ENCODE measurements at places on chromosomes 1 and 21.

- no peak for DNase-seq
These were observed 506.8 kb upstream of the CAMK1G start for GRCh38 chr1:209076688-209077087.

- no peak for DNase-seq
These were observed 11.6 kb upstream of the CLSTN1 start for GRCh38 chr1:9835404-9835757.

GRCh38 chr1:40162753-40163441, 1.7 kb downstream of the RLF start:
- no peak for DNase-seq

- no peak for DNase-seq
These were observed 235.1 kb downstream of the KIF26B start for GRCh38 chr1:245389873-245390272.

- no peak for DNase-seq
These were observed 32.4 kb downstream of the MAPKAPK2 start for GRCh38 chr1:206716870-206717673.

- DNase-seq, result no peak
These were observed 6.2 kb downstream of the TNNT2 start for GRCh38 chr1:201371276-201371675.

DNA sequence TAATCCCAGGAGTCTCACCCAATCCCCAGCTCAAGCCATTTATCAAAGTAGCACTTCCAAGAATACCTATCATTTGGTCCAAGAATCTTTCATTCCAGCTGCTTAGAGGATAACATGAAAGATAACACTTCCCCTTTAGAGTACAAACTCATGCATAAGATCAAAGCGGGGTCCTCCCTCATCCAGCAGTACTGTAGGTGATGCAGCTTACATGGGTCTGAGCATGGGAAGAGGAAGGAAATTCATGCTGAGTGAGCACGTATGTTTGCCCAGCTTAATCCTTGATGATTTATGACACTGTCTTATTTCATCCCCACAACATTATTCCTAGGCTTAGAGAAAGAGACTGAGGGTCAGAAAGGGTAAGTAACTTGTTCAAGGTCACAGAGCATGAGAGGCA, 167.1 kb upstream of the GJB5 start:
- no peak for DNase-seq

DNA sequence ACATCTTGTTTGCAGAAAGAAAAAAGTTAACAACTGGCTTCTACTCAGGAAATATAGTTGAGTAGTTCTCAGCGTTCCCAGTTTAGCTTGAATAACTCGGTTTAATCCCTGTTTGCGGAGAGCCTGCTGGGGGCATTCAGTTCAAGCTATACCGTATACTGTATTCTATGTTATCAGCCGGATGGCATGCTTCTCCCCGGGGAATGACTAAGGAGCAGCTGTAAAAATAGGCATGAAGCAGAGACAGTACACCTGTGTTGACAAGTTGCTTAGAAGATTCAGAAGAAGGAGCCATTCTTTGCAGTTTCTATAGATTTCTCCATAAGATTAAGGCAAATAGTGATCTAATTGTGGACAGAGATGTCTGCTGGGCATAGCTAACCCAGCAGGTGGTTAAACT, 267.8 kb upstream of the NCAM2 start:
- DNase-seq, result no peak

DNA sequence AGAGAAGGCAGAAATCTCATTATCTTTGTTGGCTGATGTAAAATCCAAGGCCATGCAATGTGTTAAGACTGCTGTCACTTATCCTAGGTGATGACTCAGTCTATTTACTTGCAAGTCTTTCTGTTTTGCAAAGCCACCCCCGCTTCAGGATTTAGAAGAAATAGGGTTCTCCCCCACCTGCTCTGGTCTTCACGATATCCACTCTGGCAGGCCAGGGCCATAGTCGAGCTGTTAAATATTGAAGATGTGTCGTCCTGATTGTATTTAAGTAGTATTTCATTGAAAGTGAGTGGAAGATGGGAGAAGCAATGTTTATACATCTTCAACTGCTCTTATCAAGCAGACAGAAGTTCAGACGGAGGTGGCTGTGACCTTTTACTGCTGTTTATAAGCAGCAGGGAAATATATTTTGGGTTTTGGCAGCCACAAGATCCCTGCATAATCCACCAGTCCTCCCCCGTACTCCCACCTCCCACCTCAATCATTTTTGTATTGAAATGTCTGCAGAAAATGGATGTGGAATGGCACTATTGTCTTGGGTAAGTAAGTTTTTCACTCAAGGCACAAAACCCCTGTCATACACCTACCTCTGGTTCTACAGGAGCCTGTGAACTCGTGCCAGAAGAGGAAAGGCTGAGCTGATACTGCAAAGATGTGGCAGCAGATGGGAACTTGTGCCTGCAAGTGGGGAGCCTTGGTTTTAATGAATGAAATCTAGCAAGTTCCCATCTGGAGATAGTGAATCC, 117.4 kb downstream of the MRPS6 start:
- no peak for DNase-seq

DNA sequence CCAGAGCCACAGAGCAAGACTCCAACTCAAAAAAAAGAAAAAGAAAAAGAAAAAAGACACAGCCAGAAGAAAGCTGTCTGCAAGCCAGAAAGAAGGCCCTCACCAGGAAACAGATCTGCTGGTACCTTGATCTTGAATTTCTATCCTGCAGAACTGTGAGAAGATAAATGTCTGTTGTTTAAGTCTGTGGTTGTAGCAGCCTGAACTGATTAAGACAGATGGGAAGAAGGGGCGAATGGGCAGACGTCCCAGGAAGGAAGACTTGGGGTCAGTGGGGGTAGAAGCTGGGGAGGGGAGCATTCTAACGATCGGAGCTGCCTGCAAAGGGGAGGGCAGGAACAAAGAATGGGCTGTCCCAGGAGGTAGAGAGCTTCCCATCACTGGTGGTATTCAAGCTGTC, 6.3 kb downstream of the SLC2A7 start:
- no peak for DNase-seq

DNA sequence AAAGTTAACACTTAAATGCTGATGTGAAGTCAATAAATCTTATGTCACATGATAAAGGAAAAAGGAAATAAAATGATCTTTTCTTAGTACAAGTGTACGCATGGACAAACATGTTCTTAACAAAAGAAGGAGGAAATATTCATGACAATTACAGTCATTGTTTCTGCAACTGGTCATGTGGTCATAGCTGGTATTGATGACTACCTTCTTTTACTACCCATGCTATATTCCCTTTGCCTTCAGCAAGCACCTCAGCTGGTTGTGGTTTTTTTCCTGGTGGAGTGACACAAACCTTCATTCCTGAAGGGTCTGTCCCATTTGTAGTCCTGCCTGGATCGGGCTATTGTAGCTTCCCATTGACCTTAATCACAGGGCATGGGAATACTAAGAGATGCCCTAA, 23.4 kb upstream of the TSHB start:
- no peak for DNase-seq

DNA sequence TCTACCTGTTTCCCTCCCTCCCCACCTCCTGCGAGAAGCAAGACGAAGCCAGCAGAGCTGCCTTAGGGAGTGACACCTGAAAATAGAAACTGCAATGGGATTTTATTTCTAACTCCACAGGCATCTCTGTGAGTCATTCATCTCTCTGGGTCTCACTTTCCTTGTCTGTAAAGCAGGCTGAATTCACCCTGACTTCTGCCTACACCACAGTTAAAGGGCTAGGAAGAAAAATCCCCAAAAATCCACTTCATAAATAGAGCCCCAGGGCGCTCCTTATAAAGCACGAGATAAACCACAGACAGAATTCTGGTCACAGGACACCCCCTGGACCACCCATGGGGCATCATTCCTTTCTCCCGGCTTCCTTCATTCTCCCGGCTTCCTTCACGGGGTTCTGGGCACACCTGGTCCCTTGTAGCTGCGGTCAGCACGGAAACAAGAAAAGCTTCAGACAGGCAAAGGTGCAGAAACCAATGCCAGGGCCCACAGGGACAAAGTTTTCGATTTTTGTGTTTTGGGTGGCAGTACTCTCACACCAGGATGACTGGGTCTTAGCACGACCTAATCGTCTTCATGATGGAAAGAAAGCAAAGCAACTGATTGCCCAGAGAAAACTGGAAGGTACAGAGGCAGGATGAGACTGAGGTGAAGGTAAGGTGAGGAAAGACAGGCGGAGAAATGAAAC, 2.8 kb upstream of the H6PD start:
- no peak for DNase-seq

GRCh38 chr1:167128261-167129227, 34.7 kb downstream of the STYXL2 start:
- no peak for DNase-seq

DNA sequence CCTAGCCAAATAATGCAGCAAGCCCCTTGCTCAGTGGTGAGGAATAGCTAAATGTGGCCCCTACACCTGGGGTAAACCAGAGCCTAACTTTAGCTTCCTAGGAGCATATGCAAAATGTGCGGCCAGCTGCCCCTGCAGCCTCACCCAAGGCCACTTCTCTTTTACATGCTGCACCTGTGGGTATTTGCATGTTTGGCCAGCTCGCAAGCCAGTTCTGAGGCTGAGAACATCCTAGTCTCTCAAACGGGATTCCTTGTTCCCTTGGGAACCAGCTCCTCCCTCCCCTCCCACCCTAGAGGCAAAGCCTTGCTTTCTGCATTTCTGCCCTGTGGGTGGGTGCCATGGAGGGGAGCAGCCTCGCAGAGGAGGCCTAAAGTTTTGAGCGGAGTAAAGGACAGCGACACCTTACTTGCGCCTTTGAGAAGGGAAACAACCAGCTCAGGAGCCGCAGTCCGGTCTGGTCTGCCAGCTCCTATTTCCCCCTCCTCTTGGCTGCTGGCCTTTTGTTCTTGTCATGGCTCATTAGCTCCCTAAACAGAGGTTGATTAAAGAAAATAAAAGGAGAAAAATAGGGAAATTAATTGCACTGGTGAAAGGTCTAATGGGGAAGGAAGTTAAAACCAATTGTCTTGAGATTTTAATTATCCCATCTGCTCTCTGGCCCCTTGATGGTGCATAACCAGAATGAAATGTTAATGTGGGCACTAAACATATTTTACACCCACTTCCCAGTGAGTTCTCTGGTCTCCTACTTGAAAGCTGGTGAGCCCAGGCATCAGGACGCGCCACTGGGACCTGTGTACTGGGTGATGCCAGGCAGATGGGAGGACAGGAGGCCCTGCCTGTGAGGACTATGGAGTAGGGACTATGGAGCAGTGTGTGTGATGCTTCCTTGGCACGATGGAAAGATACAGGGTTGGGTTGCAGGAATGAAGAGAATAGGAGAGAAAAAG, 68.7 kb downstream of the TEX35 start:
- no peak for DNase-seq

DNA sequence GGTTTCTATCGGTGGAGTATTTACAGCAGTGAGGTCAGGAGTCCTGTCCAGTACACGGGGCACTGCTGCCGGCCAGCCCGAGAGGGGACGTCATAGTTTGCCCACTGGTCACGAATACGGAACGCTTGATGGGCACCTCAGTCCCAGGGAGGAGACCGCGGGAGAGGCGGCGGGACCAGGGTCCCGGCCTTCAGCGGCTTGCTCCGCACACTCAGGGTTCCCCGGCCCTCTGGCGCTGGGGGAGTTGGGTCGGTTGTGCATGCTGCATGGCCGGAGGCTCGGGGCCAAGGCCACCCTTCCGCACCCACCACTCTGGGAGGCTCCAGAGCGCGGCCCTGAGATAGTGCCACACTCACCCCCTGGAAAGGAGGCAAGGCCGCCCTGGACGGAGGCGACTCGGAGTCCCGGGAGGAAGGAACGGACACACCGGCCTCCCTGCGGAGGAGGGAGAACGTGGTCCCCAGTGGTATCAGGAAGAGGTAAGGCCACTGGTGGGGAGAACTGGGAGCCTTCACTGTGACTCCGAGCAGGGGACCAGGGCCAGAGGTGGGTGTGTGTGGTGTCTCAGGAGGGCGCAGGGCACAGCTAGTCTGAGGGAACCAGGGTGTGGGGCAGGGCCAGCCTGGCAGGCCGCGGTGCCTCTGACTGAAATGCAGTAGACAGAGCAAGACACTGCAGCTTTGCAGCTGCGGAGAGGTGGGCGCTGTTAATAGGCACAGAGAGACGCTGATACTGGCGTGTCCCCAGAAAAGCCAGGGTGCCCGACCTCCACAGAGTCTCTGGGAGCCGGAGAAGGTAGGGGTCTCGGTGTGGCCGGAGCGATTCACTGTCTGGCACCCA, 28.6 kb upstream of the PRSS38 start:
- no peak for DNase-seq

DNA sequence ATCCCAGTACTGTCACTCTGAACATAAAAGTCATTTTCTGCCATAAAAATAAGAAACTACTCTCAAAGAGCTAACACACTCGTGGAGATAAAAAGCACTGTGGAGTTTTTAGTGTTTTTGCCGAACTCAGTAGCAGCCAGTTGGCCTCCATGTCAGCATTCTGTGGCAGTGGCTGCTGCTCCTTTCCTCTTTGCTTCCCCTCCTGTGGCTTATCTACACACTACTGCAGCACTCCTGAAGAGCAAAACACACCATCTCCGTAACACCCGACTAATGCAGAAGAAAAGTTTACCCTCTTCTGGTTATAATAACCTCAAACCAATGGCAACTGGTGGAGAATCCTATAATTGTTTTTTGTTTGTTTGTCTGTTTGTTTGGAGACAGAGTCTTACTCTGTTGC, 44.9 kb downstream of the RAB3GAP2 start:
- no peak for DNase-seq

DNA sequence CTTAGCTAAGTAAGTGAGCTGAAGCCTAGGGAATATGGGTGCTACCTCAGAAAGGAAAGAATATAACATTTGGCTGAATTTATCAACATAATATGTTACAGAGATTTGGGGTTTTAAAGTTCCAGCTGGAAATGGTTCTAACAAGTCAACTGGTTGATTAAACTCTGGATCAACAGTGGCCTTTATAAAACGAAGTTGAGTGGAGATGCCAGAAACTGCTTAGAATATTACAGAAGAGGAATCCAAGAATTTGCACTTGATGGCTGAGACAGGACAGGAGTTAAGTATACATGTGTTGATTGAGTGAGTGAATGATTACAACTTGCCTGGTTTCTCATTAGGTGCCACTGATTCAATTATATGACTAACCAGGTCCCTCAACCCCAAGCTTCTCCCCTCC, 7.4 kb upstream of the ZBTB17 start:
- DNase-seq, result no peak

DNA sequence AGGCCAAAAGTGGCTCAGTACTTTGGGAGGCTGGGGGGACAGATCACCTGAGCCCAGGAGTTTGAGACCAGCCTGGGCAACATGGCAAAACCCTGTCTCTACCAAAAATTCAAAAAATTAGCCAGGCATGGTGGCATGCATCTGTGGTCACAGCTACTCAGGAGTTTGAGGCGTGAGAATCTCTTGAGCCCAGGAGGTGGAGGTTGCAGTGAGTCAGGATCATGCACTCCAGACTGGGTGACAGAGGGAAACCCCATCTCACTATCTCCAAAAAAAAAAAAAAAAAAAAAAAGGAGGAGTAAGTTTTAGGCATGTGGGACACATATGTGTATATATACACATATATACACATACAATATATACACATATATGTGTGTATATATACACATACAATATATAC, 165.3 kb upstream of the DPYD start:
- no peak for DNase-seq

GRCh38 chr1:44808063-44808937, at the start of gene BTBD19:
TSS of gene BTBD19 (plus strand) at chr1:44808523. CDS start at chr1:44808821, 298 bp downstream.
- no peak for DNase-seq

- no peak for DNase-seq
These were observed 26.7 kb upstream of the RPTN start for GRCh38 chr1:152185544-152186391.
